ENCODE measurements at places on chromosomes 11 and 22.
A peak's percentile ranks its signal among the peaks of the same experiment; 100 is the strongest.

DNA sequence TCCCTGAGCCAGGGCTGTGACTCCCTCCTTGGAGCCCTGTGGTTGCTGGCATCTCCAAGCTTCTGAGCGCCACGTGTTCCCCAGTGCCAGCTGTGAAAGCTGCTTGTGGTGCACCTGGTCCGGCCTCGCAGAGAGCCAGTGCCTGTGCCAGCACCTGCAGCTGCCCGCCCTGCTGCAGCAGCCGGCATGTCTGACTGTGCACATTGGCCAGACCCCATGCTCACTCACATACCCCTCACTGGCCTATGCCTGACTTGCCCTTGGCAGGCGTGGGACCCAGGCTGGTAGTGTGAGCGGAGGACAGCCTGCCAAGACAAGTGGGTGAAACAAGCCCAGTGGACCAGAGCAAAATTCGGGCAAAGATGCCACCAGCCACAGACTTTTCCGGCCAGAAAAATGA, 9.8 kb downstream of the MRPL48 start:
- DNase-seq: no peak

- no peak for DNase-seq
Measured at GRCh38 chr11:111788051-111788450, 21.9 kb upstream of the PPP2R1B start.

DNA sequence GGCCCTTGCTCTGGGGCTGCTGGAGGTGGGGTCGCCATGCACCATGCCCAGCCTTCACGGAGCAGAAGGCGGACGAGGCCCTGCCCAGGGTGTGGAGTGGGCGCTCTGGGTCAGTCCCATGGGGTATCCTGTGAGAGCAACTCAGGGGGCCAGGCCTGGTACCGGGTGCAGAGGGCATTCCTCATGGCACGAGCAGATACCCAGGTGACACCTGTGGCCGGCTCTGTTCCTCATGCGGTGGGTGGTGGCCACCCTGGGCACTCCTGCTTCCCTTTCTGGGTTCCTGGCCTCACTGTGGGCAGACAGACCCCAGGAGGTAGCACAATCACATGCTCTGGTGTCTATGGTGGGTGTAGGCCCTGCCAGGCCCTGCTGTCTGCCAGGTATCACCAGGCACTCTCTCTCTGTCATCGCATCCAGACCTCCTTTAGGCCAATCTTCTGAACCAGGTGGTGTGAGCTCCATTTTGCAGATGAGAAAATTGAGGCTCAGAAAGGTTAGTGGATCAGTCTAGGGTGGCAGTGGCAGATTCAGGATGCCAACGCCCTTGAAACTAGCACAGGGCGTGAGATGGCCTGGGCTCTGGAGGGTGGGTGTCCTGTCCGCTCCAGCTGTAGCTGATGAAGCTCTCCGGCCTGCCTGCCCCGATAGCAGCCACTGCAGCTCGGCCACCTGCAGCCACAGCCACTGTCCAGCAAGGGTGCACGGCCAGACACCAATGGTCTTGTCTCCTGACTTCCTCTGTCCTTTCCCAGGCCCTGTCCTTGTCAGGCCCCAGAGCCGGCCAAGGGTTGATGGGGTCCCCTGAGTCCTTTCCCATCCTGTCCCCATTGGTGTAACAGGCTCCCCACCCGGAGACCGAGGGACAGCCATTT, 15.1 kb downstream of the DGKZ start:
- DNase-seq: no peak

DNA sequence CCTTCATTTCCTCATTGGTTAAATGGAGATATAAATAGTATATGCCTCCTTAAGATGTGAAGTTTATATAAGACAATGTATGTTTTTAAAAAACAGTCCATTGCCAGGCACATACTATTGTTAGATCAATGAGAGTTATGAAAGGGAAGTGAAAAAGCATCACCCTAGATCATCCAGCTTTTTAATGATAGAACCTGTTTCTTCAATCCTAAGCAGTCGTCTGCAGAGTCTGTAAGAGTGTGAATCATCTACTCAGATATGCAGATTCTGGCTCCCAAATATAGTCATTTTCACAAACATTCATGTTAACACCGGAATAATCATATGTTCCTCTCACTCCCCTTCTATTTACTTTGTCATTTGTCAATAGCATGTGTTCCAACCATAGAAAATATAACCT, 65.3 kb upstream of the SLN start:
- DNase-seq: no peak

DNA sequence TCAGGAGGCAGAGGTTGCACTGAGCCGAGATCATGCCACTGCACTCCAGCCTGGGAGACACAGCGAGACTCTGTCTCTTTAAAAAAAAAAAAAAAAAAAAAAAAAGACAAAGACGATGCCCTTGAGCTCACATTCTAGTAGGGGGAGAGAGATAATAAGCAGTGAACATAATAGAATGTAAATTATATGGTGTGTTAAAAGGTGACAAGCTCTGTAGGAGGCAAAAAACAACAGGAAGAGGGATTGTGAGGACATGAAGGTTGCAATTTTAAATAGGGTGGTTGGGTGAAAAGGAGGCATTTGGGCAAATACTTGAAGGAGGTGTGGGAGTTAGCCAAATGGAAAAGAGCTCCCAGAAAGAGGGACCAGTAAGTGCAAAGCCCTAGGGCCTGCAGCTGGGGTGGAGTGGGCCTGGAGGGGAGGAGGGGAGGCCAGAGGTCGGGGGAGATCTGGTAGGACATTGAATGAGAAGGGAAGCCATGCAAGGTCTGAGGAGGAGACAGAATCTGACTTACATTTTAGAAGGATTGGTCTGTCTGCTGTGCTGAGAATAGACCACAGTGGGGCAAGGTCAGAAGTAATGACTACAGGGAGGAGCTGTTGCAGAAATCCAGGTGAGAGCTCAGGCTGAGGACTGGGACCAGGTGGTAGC, 26.6 kb downstream of the P2RY2 start:
- DNase-seq: no peak

GRCh38 chr11:26143566-26144290, 188.2 kb upstream of the ANO3 start:
- DNase-seq: no peak

DNA sequence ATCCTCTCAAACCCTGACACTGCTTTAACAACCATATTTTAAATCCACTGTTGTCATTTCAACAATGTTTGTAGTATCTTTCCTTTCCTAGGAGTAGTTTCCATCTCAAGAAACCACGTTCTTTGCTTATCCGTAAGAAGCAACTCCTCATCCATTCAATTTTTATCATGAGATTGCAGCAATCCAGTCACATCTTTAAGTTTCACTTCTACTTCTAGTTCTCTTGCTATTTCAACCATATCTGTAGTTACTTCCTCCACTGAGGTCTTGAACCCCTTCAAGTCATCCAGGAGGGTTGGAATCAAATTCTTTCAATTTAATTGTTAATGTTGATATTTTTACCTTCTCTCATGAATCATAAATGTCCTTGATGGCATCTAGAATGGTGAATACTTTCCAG, 22.4 kb downstream of the CCDC82 start:
- DNase-seq: no peak

DNA sequence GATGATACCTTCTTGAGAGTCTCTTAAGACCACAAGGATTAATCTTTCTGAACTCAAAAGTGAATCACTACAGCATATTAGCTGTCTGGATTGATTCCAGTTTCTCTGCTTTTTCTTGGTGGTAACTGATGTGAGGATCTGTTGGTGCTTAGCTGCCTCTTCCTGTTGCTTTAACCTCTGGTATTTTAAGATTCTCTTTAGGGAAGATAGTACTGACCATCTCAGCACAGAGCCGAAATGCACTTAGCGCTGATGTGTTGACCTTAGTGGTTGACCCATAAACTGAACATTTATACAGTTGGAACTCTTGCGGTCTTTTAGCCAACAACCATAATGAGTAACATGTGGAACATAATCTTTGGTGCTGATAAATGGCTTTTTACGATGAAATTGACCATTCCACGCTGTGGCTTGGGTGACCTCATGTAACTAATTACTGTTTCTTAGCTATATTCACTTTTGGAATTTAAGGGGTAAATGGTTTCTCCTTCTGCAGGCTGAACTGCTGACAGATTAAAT, 33.7 kb downstream of the APLP2 start:
- DNase-seq: no peak

GRCh38 chr22:45992737-45993136, 15.8 kb upstream of the WNT7B start:
- DNase-seq: no peak

GRCh38 chr11:93059117-93059957, 89.9 kb downstream of the MTNR1B start:
- DNase-seq: no peak

- no peak for DNase-seq
Measured at GRCh38 chr11:84541731-84542340, 1085.3 kb downstream of the DLG2 start.

DNA sequence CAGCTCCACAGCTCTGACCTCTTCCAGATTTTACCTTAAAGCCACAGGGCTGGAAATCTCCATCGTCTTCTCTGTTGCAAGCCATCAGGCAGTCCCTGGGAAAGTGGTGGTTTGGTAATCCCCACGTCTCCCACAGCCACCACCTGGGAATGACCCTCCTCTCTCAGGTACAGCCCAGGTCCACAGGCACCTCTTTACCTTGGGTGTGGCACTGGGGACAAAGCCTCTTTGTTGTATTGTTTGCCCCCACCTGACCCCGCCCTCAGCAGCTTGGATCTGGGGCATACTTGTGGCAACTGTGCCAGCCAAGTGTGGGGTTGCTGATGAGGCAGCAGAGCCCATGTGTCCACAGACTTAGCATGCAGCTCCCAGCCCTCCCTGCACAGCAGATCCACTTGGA, 77.6 kb downstream of the LRRC32 start:
- DNase-seq: no peak

GRCh38 chr22:49545606-49546005, 282.1 kb downstream of the BRD1 start:
- DNase-seq: no peak

GRCh38 chr11:68199295-68199987, 13.7 kb downstream of the KMT5B start:
- no peak for DNase-seq

DNA sequence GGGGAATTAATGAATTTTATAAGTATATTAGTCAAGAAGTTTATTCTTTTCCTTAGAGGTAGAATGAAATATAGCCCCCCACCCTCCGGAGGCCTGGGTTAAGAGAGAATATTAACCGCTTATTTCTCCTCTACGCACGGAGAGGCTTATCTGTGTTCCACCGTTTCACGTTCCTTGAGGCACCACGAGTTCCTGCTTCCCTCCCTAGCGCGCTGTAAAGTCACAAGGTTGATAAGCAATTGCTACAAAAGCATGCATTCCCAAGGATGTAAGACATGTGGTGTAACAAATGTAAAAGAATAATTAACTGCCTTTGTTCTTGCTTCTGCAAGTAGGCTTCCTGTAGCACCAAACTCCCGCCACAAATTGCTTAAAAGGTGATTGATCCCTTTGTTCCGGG, 1.5 kb upstream of the ANKRD42 start:
- DNase-seq: peak; percentile 72

- peak; percentile 58 for DNase-seq
Measured at GRCh38 chr11:93784935-93785360, 866 bp downstream of the MED17 start.

DNA sequence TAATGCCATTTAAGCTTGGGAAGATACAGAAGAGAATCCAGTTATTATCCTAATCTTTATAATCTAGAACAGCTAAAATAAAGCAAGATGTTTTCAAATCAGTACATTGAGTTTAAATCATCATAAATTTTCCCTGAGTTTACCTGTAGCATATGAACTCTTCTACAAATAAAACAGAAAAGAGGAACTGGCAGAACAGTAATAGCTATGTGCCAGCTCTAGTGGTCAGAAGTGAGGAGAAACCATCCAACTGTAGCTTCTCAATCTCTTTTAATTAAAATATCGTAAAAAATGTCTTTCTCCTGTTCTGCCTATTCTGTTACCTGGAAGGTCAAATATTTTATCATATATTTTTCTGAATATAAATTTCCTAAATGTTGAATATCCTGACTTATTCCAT, 266.9 kb downstream of the SOX6 start:
- no peak for DNase-seq

DNA sequence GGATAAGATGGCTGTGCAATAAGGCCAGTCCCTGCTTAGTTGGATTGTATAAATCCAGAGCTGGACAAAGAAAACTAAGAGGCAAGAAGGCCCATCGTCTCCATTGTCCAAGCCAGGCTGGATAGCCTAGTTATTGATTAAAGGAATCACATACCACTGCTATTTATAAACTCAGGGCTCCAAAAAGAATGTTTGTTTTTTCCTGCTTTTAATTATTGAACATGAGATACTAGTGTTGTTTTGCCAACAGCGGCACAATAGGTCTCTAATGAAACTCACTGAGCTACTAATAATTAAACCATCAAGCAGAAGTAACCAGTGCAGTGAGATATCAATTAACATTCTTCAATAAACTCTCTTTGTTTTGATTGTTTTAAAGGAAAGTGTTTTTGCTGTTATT, 259.7 kb downstream of the INSC start:
- no peak for DNase-seq

DNA sequence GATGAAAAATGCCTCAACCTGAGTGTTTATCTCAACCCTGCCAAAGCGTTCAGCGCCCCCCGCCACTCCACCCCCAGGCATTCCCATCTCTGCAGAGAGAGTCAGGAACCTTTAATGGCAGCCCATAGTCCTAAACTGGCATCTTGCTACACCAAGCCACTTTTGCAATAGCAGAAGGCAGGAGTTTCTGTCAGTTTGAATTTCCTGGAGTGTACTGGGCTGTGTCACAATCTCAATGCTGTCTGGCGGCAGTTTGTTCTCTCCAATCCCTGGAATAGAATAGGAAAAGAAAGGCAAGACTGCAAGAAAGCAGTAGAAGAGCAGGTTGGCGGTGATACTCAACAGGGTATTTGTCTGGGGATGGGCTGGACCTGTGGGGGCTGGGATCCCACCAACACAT, 32.9 kb upstream of the FLI1 start:
- no peak for DNase-seq

DNA sequence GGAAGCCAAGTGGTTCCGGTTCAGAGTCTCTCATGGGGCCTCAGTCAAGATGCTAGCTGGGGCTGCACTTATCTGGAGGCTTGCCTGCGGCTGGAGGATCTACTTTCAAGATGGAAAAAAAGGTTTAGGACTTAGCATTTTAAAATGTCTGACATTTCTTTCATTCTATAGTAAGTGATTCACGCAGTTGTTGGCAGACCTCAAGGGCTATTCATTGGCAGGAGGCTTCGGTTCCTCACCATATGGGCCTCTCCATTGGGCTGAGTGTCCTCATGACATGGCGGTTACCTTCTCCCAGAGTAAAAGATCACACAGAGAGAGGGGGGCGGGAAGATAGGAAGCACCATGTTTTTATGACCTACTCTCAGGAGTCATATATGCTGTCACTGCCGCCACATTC, 298.0 kb upstream of the PLET1 start:
- DNase-seq: no peak

DNA sequence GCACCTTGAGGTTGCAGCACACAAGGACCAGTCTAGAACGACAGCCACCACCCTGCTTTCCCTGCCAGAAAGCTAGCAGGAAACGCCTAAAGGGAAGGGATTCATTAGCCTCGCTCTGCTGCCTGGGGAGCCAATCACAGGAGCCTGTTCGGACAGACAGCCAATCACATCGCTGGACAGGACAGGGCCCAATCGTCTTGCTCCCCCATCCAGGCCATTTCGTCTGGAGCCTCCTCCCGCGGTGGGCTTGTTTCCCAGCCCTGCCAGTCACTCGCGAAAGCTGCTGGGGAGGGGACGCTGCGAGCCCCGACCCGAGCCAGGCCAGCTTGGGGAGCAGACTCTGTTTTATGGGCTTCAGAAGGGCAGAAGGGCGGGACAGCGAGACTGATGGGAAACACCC, 79.8 kb upstream of the NCAM1 start:
- no peak for DNase-seq

- DNase-seq: peak; percentile 48
Measured at GRCh38 chr22:46148816-46149511, 1.4 kb upstream of the PPARA start.

- DNase-seq: no peak
Measured at GRCh38 chr11:87263264-87263838, 225.6 kb downstream of the TMEM135 start.

Measured in erythroblast (primary cell).